ENCODE measurements at places on chromosomes 2 and 18.

DNA sequence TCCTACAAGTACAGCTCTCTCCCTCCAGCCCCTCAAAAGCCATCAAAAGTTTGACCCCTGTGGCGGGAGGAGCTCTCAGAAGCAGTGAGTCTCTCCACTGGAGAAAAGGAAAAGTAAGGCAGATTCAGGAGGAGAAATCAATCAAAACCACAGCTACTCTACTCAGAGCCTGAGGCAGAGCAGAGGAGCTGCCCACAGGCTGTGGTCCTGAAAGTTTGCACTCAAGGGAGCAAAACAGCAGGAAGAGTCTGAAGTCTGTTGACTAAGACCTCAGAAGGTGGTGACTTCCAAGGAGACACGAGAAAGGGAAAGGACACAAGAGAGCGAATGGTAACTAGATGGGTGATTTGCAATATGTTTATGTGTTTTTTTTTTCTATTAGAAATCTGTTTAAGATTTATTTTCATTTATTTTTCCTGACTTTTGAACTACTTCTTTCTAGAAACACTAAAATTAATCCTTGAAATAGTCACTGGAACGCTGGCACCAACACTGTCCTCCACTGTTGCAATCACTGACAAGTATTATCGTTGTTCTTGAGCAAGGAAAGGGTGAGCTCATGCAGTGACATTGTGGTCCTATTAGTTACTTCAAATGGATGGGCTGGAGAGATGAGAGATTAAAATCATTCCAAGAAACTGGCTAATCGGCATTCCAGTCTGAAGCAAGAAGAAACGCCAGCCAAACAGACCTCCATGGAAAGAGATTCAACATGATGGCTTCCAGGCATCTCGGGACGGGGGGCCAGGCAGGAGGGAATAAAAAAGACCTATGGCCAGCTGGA, 35.8 kb downstream of the PID1 start:
- DNase-seq = no peak

GRCh38 chr2:194750926-194751325, 906.1 kb upstream of the SLC39A10 start:
- no peak for DNase-seq

- DNase-seq = no peak
These were observed 214.3 kb upstream of the APCDD1 start for GRCh38 chr18:10239991-10240634.

- DNase-seq = no peak
These were observed 24.7 kb downstream of the ARL4C start for GRCh38 chr2:234472155-234472554.

GRCh38 chr18:62875323-62875722, 160.0 kb downstream of the PHLPP1 start:
- no peak for DNase-seq

GRCh38 chr2:71929482-71929772, 218.2 kb downstream of the CYP26B1 start:
- no peak for DNase-seq

Data from activated CD4-positive, alpha-beta T cell treated with anti-CD3 and anti-CD28 coated beads for 36 hours (primary cell).